ENCODE measurements at places on chromosomes 11 and 22.

DNA sequence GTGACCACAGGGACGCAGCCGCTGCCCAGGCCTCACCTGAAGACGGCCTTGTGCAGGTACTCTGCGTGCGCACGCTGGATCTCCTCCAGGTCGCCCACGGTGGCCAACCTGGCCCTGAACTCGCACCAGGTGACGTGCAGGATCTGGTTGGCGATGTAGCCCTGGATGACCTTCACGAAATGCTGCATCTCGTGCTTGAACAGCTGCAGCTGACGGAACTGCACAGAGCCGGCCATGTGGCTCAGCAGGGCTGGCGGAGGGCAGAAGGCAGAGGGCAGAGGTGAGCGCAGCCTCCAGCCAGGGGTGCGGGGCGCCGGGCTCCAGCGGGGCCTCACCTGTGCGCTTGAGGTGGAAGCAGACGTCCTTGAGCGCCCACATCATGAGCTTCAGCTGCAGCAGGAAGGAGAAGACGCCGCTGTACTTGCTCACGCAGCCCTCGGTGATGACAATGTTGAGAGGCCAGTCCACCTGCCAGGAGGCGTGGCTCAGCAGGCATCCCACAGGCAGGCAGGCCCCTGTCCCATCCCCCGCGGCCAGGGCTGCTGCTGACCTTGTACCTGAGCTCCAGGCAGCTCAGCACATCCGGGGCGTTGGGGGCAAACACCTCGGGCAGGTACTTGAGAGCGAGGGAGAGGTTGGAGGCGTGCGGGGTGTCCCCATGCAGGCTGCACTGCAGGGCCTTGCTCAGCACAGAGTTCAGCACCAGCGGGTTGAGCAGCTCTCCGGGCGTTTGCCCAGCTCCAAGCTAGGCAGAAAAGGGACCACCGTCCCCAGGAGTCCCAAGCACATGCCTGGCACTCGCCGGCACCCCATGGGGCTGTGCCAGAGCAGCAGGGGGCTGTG is 17.6 kb downstream of the SELENOO start:
- no peak for DNase-seq

DNA sequence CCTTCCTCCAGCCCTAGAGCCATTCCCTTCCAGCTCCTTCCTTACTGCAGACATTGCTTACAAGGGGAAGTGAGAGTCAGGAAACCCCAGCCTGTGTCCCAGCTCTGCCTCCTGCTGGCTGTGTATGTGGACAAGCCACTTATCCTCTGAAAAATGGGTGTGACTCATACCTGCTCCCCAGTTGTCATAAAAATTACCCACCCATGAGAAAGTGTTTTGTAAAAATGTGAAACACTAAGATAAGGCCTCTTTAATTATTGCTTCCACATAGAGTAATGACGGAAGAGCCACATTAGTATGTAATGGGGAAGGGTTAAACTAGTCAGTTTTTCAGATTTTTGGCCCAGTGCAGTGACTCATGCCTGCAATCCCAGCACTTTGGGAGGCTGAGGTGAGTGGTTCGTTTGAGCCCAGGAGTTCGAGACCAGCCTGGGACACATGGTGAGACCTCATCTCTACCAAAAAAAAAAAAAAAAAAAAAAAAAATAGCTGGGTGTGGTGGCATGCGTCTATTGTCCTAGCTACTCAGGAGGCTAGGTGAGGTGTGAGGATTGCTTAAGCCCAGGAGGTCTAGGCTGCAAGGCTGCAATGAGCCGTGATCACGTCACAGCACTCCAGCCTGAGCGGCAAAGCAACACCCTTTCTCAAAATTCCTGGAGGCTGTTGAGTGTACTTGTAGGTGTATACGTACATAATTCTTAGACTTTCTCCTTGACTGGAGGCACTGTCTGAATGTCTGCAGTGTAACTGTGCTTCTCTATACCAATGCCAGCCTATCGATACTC is 84.9 kb downstream of the CTTN start:
- no peak for DNase-seq

- DNase-seq, result no peak
These were observed 19.4 kb downstream of the IRF7 start for GRCh38 chr11:596374-596773.

- DNase-seq, result no peak
These were observed 44.8 kb downstream of the FAM83F start for GRCh38 chr22:40039482-40040115.

GRCh38 chr11:10856689-10857458 is 979 bp downstream of the ZBED5 start:
- DNase-seq, result peak; percentile 2

GRCh38 chr11:69599502-69599901 is 41.5 kb upstream of the CCND1 start:
- DNase-seq, result no peak

DNA sequence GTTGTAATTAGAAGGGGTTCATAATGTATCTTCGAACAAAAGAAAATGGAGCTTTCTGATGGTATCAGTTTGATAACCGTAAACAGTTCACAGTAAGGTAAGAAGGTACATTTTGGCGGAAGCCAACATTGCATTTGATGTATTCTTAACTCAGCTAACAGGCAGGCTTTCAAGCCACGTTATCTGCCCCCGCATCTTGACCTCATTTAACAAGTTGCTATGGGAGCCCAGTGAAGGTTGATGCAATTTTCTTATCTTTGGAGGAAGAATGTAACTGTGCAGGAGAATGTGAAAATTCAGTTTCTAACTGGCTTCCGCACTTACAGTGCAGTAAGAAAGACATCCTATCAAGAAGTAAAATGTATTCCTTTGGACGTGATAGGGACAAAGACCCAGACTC is 110.6 kb downstream of the ETS1 start:
- DNase-seq, result peak; percentile 79

DNA sequence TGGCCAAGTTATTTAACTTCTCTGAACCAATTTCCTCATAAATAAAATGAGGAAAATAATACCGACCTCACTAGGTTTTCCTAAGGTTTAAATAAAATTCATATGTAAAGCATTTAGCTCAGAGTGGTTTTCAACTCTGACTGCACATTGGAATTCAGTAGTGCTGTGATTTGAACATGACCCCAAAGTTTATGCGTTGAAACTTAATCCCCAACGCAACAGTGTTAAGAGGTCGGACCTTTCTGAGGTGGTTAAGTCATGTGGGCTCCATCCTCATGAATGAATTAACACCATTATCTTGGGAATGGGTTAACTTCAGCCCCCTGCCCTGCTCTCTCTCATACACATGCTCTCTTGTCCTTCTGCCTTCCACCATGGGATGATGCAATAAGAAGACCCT is 322.2 kb downstream of the AASDHPPT start:
- DNase-seq, result no peak

- DNase-seq, result no peak
These were observed 118.8 kb upstream of the CADM1 start for GRCh38 chr11:115623021-115623451.

DNA sequence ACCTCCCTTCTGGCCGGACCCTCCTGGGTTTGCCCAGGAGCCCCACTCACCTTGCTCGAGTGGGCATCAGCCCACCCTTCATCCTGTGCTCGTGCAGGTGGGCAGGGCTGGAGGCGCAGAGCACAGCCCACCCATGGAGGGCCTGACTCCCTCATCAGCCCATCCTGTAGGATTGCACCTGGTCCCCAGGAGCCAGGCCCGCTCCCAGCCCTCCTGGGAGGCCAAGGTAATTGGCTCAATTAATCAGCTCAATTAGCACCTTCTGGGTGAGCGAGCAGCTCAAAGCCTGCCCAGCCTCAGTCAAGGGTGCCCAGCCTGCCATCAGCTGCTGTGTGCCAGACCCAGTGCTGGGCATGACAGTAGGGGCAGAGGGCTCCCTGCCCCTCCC is 58.1 kb upstream of the NECTIN1 start:
- DNase-seq, result no peak

- DNase-seq, result no peak
These were observed at the start of gene TPBGL for GRCh38 chr11:75240311-75241035. Gene TPBGL, plus strand, starts transcription at chr11:75240774. Its CDS starts 276 bp downstream, at chr11:75241050.
